Anterior cingulate cortex (tissue), 58 donors: ENCODE measurements at places on chromosomes 6 and 20.
A peak's percentile ranks its signal among the peaks of the same experiment; 100 is the strongest.

GRCh38 chr6:37878150-37878710 lies 58.7 kb downstream of the ZFAND3 start:
- no peak for DNase-seq

DNA sequence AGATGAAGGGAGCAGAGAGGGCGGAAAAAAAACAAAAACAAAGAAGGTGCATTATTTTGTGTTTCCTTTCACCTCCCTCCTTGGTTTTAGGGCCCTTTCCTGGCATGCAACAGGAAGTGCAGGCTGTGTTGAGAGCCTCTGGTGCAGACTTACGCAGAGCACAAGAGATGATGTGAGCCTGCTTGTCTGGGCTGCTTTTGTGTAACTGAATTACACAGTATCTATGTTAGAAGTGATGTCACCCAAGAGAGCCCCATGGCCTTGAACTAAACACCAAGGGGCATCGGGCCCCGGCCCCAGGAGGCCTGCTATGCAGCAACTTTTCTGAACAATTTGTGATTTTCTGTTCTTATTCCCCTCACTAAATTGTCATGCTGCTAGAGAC lies 25.5 kb downstream of the GNAS start:
- no peak for DNase-seq

GRCh38 chr6:84504025-84504424 lies 260.4 kb downstream of the TBX18 start:
- no peak for DNase-seq

DNA sequence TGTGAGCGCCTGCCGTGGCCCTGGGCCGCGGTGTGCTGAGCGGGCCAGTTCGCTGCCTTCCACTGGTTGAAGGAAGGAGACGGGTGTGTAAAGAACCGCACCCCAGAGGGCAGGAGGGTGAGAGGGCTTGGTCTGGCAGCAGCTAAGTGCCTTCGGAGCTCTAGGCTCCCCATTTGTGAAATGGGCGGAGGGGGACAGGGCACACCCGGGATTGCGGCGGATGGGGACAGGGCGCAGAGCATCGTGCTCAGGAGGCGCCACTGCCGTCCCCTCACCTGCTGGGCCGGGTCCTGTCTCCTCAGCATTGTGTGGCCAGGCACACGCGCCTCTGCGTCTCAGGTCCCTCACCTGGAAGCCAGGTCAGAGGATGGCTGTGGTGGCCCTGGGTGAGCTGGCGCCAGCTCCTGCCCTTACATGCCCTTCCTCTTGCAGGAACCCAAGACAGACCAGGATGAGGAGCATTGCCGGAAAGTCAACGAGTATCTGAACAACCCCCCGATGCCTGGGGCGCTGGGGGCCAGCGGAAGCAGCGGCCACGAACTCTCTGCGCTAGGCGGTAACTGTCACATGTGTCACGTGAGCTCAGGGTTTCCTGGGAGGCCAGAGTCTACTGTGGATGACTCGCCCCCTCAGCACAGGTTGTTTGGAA lies 3.1 kb downstream of the ADRM1 start:
- no peak for DNase-seq

DNA sequence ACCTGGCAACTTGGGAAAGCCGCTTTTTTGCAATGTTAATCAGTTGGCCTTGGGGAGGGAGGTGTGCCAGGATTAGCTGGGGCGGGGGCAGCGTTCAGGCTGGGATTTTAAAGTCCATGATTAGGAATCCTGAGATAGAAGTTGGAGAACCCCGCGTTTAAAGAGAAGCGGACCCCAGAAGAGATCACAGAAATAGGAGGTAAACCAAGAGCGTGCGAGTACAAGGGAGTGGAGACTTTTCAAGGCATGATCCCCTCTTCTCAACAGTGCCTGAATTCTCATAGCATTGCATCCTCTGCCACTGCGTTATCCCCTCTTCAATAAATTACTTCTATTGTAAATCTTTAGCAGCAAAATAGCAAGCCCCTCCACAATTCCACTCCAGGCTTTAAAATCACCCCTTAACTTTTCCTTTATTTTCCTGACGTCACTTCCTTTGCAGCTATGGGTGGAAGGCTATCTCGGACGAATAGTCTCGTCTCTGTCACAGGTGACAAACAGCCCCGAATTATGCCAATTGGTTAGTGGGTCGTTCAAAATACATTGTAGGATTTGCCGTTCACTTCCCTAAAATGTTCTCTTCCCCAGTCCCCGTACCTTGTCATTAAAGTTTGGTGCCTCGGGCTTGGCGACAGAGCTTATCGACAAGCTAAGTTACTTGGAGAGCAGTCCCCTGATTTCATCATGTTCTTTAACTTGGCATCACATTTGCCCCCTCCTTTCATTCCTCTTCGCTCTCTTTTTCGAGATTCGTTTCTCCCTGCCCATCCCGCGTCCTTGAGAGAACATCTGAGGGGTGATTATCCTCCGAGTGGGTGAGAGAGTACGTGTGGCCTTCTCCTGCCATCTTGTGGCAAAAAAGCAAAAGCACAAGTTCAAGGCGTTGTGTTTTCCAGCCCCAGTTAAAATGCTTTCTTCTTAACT lies 17.1 kb downstream of the OR2B2 start:
- DNase-seq: peak; percentile 50

- no peak for DNase-seq
Observed at GRCh38 chr6:170107606-170108222, 183.2 kb downstream of the DLL1 start.

DNA sequence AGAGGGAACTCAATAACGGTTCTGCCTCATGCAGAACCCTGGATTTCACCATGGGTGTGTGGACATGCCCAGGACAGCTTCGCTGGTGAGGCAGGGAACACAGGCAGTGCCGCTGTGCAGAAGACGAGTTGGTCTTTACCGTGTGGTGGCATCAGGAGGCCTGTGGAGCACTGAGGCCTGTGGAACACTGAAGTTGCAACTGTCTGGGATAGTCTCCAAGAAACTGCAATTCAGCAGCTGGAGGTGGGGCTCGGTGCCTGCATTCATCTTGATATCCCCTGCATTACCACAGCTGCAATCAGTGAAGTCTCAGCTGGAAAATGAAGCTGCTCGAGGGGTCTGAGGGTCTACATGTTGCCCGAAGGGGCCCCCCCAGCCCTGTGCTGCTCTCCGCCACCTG lies 202.4 kb upstream of the CDH4 start:
- DNase-seq: no peak
